ENCODE measurements at places on chromosomes 7 and 10.

- DNase-seq: no peak
Observed at GRCh38 chr7:131364767-131365344, 37.2 kb downstream of the MKLN1 start.

DNA sequence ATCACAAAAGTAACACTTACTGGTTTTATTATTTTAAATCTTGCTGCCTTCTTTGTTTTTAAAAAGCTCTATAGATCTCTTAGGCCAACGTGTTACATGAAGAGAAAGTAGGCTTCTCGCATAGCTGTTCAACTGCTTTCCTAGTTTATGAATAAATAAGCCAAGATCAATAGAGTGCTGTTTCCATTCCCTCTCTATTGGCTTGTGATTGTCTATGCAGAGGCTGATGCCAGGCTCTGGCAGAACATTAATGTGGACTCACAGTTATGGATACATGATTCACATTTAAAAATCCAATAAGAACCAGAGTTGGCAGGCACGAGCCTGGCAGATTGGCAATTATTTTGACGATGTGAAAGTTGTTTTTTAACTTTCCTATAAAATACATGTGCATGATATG, 137.5 kb downstream of the GNAT3 start:
- DNase-seq: no peak

- DNase-seq: no peak
Observed at GRCh38 chr7:16734148-16734726, 19.3 kb upstream of the TSPAN13 start.

- DNase-seq: no peak
Observed at GRCh38 chr10:70369498-70370018, 12.9 kb downstream of the LRRC20 start.

DNA sequence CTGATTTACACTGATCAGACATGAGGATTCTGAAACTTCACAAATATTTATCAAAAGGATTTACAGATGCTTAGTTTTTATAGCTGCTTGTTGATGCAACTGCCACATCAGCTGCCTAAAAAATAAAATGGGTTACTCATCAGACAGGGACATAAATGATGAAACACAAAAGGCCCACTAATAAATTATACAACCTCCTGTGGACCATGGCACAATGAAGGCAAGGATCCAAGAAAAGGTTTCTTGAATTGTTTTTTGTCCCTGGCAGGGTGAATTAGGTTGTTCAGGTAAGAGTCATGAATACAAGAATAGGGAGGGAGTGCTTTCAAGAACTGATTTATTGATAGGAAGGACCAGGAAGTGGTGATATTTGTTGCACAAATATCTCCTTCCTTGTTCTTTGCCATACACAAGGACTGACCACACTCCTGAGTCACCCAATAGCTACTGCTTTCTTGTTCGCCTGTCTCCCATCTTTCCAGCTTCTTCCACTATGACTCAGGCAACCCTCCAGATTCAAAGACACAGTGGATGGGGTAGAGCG, 234.5 kb downstream of the AHR start:
- DNase-seq: no peak

- DNase-seq: no peak
Observed at GRCh38 chr7:149188637-149189259, 6.6 kb upstream of the ZNF282 start.

- DNase-seq: no peak
Observed at GRCh38 chr7:20454202-20454601, 123.5 kb downstream of the ITGB8 start.

DNA sequence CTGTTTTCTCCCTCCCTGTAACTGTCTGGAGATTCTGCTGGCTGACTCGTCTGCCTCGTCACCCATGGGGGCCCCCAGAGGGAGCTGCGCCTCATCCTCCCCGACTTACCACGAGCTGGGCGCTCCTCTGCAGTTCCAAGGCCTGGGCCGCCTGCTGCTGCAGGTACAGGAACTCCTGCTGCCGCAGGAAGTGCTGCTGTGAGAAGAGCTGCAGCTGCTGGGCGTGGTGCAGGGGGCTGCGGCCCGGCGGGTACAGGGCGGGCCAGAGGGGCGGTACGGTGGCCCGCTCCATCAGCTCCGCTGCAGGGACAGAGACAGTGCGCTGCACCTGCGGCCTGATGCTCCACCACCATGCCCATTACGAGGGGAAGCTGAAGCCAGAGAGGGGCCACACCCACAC, 47.7 kb downstream of the TNRC18 start:
- no peak for DNase-seq

DNA sequence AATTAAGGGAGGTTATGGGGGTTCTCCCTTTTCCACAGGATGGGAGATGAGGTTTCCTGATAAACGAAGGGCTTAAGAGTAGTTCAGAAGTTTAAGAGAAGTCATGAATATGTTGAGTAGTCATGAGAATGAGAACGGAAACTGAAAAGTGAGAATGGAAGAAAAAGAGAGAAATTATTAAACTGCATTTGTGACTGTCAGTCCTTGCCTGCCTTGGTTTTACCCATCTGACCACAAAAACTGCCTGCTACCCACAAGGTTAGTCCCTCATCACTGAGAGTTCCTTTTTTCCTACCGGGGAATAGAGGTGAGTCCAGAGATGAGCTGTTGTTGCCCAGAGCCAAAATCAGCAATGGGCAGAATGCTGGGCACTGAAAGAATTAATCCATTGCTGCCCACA, 174.1 kb upstream of the BET1 start:
- no peak for DNase-seq

GRCh38 chr7:98312201-98312600, 30.7 kb downstream of the BRI3 start:
- DNase-seq: no peak

- no peak for DNase-seq
Observed at GRCh38 chr10:85611746-85612377, 754.7 kb downstream of the GRID1 start.

GRCh38 chr7:1331561-1332467, 99.1 kb downstream of the UNCX start:
- DNase-seq: no peak

Data from natural killer cell treated with Interleukin-12 subunit alpha and Interleukin-12 subunit beta and Interleukin-15 and Interleukin-18, amount 100 ng/mL, for 72 hours (primary cell).